ENCODE measurements at places on chromosomes 1 and 21.
A peak's percentile ranks its signal among the peaks of the same experiment; 100 is the strongest.

GRCh38 chr1:154193821-154194220 is 1.9 kb upstream of the TPM3 start:
- no peak for DNase-seq

- DNase-seq: no peak
Observed at GRCh38 chr1:6401673-6402072, 8.1 kb upstream of the ACOT7 start.

DNA sequence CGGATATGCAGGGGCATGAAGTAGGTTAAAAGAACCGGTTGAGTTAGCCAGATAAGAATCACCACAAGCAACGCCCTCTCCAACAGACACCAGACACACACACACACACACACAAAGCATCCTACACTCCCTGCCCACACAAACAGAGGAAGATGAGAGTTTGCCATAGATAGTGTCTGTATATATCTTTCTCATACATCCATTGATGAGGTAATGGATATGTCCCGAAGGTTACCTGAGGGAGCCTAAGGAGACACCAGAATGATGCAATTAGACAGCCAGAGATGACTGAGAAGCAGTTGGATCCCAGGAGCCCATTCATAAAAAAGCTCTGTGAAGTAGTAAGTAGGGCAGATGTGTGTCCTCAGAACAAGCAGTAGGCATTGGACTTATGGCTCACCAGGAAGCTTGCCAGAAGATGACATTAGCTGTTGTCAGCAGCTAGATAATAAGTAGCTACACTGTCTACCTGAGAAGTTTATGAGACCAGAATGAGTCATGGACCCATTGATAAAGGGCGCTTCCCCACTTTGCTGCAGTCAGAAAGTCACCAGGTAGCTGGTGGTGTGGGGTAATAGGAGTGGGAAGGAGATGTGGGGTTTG is 247.0 kb downstream of the KCNT2 start:
- no peak for DNase-seq

- no peak for DNase-seq
Observed at GRCh38 chr1:43881415-43881814, 52.2 kb upstream of the ARTN start.

DNA sequence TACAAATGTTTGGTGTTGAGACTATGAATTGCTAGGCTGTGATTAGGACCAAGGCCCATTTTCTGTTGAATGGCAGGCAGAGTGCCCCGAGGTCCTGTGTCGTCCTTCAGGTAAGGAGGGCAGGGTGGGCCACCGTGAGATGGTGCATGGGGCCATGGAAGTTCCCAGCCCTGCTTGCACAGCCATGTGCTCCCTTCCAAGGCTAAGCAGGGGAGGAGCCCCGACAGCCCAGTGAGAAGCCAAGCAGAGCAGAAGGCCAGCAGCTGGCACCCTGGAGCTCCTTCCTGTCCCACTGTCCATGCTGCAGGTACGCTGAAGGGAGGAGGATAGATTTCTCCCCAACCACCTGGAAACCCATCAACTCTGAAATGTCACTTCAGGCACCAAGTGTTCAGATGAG is 8.2 kb upstream of the NUAK2 start:
- no peak for DNase-seq

- no peak for DNase-seq
Observed at GRCh38 chr1:116002781-116003420, 26.6 kb downstream of the SLC22A15 start.

- no peak for DNase-seq
Observed at GRCh38 chr1:45191418-45191783, 15.0 kb downstream of the ZSWIM5 start.

DNA sequence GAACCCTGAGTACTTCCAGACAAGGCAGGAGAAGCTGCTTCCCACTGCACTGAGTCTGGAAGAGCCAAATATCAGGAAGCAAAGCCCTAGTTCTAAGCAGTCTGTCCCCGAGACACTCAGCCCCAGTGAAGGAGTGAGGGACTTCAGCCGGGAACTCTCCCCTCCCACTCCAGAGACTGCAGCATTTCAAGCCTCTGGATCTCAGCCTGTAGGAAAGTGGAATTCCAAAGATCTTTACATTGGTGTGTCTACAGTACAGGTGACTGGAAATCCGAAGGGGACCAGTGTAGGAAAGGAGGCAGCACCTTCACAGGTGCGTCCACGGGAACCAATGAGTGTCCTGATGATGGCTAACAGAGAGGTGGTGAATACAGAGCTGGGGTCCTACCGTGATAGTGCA is 33.1 kb upstream of the VAMP3 start:
- no peak for DNase-seq

DNA sequence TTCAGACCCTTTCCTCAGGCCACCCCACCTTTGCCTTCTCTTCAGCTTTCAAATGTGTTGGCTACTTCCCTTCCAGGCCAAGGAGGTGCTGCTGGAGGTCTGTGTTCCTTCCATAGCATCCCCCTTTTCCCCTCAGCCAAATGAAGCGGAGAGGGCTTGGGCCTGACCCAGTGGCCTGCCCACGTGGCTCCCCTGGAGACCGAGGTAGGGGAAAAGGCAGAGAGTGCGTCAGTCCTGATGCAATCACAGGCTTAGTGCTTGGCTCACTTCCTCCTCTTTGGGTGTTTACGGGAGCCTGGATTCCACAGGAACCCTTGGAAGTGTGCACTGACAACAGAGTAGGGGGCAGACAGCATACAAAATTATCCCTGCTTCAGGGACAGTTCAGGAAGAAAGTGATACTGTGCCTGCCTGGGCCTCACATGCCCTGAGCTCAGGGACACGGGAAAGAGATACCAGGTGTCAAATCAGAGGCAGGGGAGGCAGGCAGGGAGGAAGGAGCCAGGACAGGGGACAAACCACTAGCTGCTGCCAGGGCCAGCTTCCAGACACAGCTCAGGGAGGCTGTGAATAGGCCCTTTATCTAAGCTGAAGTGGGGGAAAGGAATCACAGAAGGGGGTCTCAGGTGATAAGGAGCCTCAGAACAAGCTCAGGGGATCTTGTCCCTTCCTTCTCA is 16.6 kb upstream of the PTP4A2 start:
- no peak for DNase-seq

- DNase-seq: peak; percentile 47
Observed at GRCh38 chr1:202235856-202236837, 42.5 kb downstream of the LGR6 start.

DNA sequence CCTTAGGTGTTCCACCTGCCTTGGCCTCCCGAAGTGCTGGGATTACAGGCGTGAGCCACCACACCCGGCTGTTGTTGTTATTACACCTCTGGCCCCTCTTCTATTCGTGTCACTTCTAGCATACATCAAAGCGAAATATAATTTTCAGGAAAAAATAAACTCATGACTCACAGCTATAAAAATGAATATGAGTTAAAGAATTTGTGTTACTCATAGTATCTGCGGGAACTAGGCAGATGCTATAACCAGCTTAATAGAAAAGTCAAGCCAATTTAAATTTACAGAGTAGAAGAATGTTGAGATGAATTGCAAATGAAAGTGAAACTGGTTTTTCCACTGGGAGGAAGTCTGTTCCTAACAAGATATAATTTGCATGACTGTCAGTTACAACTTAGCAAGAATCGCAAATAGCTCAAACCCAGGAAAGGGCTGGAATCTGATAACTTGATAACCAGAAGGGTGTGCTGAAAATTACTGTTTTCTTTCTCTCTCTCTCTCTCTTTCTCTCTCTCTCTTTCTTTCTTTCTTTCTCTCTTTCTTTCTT is 11.2 kb downstream of the OR2W3 start:
- no peak for DNase-seq

- no peak for DNase-seq
Observed at GRCh38 chr1:200262326-200262965, 147.4 kb downstream of the ZNF281 start.

DNA sequence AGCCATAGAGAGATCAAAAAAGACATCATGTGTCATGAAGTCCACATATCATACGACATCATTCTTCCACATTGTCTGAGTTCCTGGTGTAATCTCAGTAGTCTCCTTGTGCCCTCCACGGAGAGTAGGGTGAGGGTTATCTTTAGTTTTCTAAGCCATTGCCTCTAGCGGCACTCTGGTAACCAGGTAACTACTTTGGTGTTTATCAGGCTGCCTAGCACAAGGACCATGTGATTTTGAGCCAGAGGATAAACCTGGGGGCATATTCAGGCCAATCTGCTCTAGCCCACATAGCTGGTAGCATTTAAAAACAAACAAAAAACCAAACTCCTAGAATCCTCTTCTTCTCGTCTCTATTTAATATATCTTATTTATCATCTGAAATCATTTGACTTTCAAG is 147.4 kb downstream of the GDAP2 start:
- DNase-seq: no peak

GRCh38 chr1:187692799-187693198 is 864.0 kb downstream of the PLA2G4A start:
- DNase-seq: no peak

DNA sequence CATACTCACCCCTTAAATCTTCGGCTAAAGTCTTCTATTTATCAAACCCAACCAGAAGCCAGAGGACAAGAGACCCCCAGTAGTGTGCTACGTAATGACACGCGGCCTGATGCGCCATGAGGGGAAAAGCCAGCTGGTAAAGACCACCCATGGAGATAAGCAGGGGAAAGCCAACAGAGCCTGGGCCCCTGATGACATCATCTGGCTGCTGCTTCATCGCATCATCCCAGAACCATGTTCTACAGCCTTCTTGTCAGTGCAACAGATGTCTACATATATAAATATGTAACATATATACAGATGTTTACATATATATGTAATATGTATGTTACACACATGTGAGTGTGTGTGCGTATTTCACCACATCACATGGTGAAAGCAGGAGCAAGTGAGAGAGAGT is 81.7 kb upstream of the VANGL1 start:
- no peak for DNase-seq

DNA sequence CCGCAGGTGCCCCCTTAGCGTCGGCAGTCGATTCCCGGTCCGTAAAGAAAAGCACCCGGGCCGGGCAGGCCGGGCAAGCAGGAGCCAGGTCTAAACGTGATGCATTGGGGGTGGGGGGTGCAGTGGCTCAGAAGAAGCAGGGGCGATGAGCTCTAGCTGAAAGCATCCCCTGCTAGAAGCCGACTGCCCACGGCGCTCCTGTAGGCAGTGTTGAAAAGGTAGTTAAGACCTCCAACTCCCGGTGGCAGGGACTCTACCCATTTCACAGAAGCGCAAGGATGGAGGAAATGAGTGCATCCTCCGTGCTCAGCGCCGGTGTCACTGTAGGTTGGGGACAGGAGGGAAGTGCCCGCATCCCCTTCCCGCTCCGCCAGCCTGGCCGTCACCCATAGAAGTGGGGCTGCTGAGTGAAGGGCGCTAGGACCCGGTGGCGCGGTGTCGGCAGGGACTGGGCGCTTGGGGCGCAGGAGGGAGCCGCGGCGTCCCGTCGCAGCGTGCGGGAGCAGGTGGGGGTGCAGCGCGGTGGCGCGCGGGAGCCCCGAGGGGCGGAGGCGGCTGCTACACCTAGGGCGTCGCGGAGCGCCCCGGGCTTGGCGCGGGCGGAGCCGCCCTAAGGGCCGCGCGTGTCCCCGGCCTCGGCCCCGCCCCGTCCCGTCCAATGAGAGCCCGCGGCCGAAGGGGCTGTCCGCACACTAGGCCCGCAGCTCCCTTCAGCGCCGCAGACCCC is at the start of gene WNT2B:
TSS of gene WNT2B (plus strand) at position 688 of the 727 bp plus-strand sequence. CDS start 298 bp downstream, outside the sequence.
- peak; percentile 30 for DNase-seq

GRCh38 chr1:232925421-232926220 is 24.8 kb upstream of the NTPCR start:
- DNase-seq: no peak

GRCh38 chr21:26388731-26389231 is 184.3 kb downstream of the CYYR1 start:
- no peak for DNase-seq

- DNase-seq: no peak
Observed at GRCh38 chr1:15627343-15627988, 10.2 kb downstream of the DDI2 start.

GRCh38 chr1:163544441-163544840 is 222.7 kb downstream of the NUF2 start:
- DNase-seq: no peak

- no peak for DNase-seq
Observed at GRCh38 chr1:53110370-53111072, 31.9 kb downstream of the SLC1A7 start.

DNA sequence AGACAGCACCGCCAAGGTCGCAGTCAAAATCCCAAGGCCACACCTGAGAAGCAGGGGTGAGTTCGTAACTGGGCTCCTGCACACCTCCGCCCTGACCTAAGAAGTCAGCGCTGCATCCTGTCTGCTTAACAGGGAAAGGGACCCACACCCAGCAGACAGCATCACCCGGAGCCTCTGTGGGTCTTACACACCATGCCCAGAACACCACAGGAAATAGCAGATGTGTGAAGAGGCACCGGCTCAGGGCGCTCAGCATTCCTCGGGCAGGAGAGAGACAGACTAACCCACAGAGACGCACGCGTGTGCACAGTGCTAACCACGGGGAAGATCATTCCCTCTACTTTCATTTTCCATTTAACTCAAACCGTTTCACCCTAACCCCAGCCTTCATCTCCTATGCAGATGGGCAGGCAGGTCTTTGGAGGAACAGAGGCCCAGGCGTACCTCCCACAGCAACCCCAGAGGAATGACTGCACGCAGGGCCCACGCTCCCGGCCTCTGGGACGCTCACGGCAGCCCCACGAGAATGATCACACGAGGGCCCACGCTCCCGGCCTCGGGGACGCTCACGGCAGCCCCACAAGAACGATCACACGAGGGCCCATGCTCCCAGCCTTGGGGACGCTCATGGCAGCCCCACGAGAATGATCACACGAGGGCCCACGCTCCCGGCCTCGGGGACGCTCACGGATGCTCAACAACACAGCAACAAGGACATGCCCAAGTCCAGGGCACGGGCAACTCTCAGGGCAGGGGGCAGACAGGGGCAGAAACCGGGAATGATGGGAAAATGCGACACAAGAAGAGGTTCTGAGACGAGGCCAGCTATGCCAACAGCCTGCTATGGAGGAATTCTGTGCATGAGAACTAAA is 20.9 kb downstream of the POFUT2 start:
- peak; percentile 24 for DNase-seq

- no peak for DNase-seq
Observed at GRCh38 chr1:208206092-208206698, 38.0 kb downstream of the PLXNA2 start.

DNA sequence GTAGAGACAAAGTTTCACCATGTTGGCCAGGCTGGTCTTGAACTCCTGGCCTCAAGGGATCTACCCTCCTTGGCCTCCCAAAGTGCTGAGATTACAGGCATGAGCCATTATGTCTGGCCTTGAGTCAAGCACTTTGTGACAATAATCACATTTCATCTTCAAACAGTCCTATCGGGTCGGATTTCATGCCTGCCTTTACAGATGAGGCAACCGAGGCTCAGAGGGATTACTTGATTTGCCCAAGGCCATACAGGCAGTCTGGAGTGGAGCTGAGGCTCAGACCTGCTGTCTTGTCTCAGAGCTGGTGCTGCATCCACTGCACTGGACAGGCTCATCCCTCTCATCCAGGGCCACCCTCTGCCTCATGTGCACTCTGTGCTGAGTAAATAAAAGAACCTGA is 26.6 kb downstream of the FAM151A start:
- DNase-seq: no peak

DNA sequence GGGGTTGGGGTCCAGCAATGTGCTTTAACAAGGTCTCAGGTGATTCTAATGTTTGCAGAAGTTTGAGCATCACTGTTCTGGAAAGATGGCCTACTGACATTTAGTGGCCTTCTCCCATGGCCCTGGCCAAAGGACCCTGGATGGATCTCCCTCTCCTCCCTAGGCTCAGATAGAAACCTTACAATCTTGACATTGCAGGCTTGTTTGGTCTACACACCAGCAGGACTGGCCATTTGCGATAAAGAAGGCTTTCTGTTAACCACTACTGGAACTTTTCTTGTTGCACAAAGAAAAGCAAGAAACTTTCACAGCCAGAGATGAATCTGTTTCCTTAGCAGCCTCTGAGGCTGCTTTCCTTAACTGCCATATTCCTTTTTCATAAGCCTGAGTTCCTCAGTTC is 6.2 kb downstream of the DNALI1 start:
- no peak for DNase-seq
